ENCODE measurements at places on chromosomes 1 and 21.
A peak's percentile ranks its signal among the peaks of the same experiment; 100 is the strongest.

GRCh38 chr1:93437976-93438605, 9.8 kb upstream of the FNBP1L start:
- peak; percentile 74 for DNase-seq

DNA sequence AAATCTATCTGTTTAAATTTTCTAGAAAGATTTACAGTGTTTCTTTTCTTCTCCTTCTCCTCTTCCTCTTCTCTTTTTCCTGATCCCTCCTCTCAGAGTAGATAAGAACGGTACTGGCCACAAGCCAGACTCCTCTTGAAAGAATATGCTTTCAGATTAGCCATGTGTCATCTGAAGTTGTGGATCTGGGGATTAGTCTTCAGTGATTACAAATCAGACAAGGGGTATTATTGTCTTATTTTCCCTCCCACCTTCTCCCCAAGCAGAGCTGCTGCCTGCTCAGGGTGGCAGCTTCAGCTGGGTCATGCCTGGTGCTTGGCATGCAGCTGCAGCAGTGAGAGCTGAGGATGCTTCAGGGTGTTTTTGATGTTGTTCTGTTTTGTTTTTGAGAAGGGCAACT, 42.7 kb downstream of the SGIP1 start:
- peak; percentile 61 for DNase-seq

DNA sequence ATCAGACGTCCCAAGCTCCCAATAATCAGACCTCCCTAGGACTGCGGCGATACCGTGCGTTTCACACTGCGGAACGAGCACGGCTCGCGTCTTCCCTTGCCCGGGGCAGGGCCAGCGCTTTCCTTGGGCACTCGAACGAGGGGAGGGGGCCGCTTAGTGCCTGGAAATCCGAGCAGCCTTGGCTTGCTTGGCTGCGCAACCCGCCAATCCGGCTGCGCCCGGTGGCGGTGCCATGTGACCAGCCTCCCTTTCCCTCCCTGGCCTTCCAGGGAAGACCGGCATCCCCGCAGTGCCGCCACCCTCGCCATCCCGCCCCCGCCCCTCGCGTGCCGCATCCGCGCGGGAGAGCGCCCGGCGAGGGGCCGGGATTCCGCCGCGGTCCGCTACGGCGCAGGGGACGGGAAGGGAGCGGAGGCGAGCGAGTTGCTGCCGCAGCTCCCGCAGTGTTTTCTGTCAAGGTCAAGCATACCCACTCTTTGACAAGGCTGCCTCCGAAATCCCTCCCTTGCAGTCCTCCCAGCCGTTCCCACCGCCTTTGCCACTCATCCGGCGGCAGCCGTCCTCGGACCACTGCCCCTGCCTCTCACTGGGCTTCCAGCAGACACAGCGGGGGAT, 8.3 kb upstream of the RNF19B start:
- peak; percentile 51 for DNase-seq

- DNase-seq, result no peak
These were observed 3.5 kb downstream of the FCRL3 start for GRCh38 chr1:157696966-157697628.

- DNase-seq, result no peak
These were observed 205.2 kb downstream of the ASTN1 start for GRCh38 chr1:176959191-176959820.

DNA sequence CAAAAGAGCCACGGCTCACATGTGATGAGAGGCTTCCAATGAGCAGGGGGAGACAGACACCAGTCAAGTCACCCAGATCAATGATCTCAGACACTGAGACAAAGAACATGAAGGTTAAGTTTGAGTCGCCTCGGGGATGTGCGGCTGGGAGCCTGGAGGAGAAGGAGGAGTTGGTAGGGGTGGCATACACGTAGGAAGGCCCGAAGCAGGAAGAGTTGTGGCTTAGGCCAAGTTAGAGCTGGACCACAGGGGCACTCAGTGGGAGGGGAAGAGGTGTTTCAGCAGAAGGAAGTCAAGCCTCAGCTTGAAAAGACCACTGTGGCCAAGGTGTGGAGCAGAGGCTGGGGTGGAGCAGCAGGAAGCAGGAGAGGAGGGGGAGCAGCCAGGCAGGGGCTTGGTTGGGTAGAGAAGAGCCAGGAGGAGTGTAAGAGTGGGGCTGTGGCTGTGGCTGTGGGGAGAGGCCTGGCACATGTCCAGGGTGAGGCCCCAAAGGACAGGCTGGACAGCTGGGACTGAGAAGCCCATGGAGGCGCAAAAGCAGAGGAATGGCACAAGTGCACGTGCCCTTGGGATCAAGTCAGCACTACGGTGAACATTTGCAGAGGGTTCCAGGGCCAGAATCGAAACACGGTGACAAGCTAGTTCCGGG, 27.6 kb downstream of the CTNNBIP1 start:
- DNase-seq, result no peak

All from fibroblast of lung (primary cell).